ENCODE measurements at places on chromosomes 11 and 22.

DNA sequence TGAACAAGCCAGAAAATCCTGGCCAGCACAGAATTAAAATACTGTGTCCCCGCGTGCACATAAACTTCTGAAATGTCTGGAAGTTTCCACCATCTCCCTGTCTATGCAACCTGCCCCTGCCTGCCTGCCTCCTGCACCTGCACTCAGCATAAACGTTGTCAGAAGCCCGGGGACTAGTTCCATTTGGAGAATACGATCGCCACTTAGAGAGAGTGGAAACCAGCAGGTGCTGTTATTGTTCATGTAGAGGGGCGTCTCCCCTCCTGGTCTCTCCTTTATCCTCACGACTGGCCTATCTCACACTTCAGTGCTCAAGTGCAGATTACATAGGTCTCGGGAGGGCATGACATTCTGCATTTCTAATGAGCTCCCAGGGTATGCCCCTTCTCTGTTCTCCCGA is 35.6 kb downstream of the MPPED1 start:
- DNase-seq, result no peak

DNA sequence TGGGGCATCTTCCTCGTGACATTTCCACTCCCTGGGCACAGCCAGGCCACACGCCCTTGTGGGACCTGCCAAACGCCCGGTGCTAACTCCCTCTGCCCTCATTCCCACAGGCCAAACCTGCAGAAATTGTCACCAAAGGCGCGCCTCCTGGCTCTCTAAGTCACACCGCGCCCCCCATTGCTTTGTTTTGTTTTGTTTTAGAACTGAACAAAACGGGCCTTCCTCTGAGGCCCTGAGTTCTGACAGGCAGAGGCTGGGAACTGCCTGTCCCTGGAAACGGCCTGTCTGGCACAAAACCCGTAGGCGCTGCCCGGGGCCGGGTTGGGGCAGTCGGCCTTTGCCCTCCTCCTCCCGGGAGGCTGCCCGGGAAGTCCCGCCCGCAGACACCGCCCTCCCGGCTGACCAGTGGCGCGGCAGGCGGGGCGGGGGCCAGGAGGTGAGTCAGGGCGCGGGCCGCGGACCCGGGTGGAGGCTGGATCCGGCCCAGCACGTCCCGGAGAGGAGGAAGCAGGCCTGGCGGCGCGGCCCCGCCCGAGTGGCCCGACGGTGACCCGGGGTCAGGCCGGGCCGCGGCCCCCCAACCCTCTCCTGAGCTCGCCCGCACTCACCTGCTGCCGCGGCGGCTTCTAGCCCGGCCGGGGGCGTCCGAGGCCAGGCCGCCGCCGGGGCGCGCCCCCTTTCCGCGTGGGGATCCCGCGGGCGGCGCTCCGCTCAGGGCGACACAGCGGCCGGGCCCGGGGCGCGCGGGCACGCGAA is 465 bp downstream of the SUN2 start:
- DNase-seq, result peak; percentile 83

GRCh38 chr22:44520465-44521094 is 22.5 kb upstream of the RTL6 start:
- no peak for DNase-seq

- DNase-seq, result no peak
These were observed 30.4 kb downstream of the ADAMTS15 start for GRCh38 chr11:130478881-130479280.

DNA sequence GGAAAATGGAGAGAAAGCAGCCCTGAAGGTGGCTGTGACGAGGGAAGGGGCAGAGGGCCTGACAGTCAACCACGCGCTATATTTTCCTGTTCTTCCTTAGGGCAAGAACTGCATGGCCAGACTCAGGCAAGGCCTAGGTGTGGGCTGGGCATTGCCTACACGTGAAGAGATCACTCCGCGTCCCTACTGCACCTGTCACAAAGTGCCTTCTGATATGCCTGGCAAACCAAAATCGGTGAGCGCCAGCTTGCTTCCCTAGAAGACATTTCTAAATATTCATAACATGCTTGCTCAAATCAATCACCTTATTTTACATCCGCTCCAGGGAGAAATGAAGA is 6.3 kb downstream of the TMEM121B start:
- DNase-seq, result no peak

- peak; percentile 76 for DNase-seq
These were observed at the start of gene MICAL3 for GRCh38 chr22:18024276-18024939. Gene MICAL3 (minus strand): TSS chr22:18024561. CDS start chr22:17906812, 117,749 bp downstream.

GRCh38 chr11:34327804-34328631 is 29.8 kb downstream of the ABTB2 start:
- DNase-seq, result no peak

DNA sequence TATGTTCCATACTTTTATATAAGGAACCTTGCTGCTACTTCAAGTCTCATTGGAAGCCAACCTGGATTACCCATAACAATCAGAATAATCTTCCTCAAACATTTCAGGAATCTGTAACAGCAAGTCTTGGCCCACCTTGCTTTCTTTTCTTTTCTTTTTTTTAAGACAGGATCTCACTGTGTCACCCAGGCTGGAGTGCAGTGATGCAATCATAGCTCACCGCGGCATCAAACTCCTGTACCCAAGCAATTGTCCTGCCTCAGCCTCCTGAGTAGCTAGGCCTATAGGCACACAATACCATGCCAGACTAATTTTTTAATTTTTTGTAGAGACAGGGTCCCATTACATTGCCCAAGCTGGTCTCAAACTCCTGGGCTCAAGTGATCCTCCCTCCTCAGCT is 29.3 kb upstream of the PRDM10 start:
- no peak for DNase-seq

DNA sequence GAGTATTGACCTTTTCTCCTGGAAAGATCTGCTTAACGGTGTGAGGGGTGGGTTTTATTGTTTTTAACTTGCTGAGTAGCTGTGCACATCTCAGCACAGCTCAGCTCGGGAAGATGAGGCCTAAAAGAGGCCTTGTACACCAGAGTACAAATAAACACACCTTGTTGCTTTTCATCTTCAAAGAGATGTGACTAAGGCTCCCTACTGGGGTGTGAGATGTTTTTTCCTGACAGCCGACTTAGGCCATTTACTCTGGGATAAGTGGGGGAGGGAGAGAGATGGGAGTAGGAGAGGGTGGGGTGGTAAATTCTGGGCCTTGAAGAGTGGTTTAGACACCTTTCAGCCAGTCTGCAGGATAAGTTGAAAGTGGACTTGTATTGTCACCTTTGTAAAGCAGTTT is 2.9 kb downstream of the LDLRAD3 start:
- peak; percentile 75 for DNase-seq

DNA sequence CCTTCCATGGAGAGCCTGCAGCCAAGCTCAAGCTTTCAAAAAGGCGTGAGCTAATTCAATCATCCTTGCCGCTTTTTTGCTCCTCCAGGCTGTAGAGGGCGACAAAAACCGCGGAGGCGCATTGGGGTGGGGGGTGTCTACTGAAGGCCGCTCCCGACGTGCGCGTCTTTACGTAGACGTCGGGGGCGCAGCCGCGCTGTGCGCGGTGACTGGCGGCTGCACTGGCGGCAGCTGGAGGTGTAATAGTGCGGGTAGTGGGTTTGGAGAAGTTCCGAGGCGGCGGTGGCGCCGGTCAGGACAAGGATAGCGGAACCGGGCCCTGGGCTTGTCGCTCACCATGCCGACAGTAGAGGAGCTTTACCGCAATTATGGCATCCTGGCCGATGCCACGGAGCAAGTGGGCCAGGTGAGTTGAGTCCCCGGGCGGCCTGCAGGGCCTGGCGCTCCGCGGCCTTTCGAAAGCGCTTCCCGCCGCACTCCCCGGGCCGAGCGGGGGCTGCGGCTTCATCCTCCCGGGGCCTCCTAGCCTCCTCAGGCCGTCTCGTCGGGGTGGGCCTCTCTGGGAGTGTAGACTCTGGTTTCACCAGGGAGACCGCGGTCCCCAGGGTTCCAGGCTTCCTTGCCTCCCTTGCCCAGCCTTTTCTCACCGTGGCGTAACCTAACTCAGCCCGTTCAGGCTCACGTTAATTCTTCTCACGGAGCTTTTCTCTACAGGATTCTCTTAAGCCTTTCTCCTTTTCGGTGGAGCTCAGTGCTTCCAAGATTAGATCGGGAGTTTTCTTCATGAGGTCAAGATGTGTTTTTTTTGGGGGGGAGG is at the start of gene API5:
Gene API5, plus strand, starts transcription at position 206 of the 817 bp plus-strand sequence. Its CDS starts 132 bp downstream, at position 338.
- DNase-seq, result peak; percentile 98

GRCh38 chr11:31620434-31620833 is 110.9 kb downstream of the ELP4 start:
- no peak for DNase-seq

DNA sequence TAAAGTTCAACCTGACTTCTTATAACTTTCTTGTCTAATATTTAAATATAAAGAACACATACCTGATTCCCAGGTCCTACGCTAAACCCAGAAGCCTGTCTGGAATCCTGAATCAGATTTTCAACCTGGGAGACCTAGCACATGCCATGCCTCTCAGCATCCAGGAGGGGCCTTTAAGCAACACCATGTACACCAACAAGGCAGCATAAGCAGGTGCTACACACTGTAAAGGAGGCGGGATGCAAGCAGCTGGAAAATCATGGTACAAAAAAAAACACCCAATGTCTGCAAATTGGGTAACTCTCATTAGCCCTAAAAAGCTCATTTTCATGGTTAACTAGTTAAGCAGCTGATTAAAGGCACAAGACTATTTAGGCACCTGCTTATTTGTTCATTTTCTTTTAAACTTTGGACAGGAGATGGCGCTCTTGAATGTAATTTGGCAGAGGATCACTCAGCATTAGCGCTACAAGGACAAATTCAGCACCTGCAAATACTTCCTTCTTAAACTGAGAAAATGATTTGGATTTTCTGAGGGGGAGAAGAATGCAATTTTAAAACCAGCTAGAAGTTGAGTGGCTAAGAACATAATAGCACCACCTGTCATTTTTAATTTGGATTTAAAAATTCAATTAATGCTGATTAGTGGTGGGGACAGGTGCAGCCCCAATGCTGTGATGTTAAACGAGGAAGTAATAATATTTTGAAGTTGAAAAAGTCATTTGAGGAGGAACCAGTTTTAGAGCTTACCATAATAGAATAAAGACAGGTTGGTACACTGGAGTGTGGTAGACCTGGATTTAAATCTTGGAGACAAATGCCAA is 104.0 kb downstream of the FAR1 start:
- no peak for DNase-seq

DNA sequence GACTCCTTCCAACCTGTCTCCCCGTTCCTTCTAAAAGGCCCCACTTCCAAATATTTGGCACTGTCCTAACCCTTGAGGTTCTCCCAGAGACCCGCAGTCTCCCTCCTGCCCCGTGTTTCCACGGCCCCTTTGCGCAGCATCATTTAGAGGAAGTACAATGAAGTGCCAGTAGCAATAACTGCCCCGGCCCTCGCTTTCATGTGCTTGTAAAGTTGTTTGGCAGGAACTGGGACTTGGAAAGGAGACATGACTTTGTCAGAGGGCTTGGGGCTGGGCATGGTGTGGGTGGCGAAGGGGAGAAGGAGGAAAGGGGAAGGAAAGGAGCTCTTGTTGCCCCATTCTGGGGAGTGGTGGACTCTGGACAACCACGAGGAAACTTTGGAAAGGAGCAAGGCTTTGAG is 2.6 kb downstream of the CD44 start:
- DNase-seq, result no peak

All from endodermal cell (in vitro differentiated cells).